ENCODE measurements at places on chromosomes 5 and 9. TPM values are rescaled to one million over a fixed set of nuclear protein-coding genes. Genes with fewer than 3 reads are reported as not detected.

PCA3 gene
- total RNA-seq, result not detected

DNA sequence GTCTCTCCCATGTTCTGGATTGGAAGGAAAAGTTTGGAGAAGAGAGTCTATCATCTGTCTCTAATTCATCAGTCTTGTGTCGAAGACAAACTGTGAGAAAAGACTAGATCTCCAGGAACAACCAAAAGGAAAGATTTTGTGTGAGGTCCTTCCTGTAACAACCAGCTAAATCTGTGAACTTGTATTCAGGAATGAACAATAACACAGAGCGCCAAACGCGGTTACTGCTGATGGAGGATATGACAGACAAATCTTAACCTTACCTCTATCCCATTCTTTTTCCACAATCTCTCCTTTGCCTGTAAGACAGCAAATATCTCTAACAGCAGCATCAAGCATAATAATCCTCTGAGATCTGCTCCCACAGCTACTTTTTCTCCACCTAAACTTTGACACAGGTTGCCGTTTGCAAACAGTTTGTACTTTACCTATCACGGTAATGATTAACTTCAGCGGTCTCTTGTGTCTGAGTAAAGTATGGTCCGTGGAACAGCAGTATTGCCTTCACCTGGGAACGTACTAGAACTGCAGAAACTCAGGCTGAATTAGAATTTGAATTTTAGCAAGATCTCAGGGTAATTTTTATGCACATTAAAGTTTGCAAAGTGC is 387.6 kb downstream of the ELAVL2 start:
- no peak for DNase-seq

- no peak for DNase-seq
These were observed 282.6 kb downstream of the ELAVL2 start for GRCh38 chr9:23543419-23543818.

OR1B1 gene
- total RNA-seq, result 0.39 TPM

EPB41L4A gene
- total RNA-seq, result 36.5 TPM

Data from ureter (tissue), 1 donor.